ENCODE measurements at places on chromosomes 12 and 14.

GRCh38 chr14:89331398-89331797 is 85.6 kb downstream of the FOXN3 start:
- no peak for DNase-seq

DNA sequence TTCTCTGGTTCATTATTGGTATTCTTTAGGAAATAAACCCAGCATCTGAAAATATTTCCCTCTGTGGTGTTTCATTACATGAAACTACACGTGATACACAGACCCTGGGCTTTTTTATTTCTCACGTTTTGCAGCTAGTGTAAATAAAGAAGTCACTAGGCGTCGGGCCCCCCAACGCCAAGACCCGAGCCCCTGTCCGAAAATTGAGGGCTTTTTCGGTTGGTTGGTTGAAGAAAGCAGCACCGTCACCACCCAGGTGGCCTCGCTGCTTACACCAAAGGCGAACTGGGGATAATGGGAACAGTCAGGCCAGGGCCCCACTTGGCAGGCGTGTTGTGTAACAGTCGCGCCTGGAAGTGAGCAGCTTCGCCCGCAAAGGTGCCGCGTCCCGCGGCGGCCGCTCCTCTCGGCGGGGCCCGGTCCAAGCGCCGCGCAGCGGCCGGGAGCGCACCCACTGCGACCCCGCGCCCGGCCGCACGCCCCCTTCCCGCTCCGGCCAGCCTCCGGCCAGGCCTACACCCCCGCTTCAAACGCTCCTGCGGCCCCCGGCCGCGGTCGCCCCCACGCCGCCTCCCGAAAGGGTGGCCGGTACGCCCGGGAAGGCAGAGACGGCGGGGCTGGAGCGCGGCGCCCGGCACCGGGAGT is 1.2 kb downstream of the DUSP16 start:
- peak; percentile 56 for DNase-seq

DNA sequence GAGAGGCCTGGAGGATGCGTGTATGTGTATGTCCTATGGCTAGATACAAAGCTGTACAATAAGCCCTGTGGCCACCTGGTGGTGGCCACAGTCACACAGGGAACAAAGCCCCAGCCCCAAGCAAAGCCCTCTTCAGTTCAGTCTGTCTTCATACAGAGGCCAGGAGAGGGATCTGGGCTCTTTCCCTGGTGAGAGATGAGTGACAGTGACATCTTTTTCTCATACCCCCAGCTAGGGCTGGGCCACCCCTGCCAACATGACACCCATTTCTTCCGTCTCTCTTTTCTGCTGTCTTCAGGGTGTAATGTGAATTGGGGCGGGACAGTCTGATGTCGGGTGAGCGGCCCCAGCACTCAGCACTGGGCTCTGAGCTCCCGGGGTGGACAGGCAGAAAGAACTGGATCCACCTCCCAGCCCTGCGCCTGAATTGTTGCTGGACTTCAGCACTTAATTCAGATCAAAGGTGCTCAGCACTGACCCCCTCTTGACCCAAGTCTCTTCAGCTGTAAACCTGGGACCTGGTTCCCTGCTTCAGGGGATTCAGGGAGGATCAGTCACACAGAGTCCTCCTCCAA is 59.8 kb downstream of the SERPINA3 start:
- DNase-seq, result no peak

- no peak for DNase-seq
Observed at GRCh38 chr12:23704992-23705943, 244.2 kb downstream of the SOX5 start.

DNA sequence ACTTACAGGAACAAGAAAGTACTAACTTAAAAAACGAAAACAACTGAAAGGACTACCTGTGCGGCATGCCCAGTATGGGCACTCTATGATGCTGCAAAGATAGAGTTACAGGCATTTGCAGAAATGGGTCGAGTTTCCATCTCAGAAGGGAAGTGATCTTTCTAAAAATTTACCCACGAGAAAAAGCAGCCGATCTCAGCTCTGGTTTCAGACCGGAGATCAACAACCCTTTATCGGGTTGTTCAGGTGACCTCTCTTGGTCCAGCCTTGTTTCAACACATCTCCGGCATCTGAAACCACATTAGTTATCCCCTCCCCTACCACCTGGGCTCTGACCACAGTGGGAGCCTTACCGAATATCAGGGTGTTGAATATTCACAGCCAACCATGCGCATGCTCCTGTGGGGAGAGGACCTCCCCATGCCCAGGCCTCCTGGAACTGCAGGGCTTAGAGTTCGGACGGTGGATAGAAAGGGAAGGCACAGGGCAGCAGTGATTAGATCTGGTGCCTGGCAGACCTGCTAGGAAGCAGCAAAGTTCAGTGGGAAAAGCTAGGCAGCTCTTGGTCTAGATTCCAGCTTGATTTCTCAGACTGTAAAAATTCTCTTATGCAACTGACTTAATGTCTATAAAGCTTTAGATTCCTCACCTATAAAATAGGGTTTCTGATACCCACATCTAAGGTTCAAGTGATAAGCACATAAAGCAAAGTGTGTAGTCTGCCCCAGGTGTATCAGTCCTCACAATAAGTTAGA is 906.0 kb downstream of the VRK1 start:
- no peak for DNase-seq

- DNase-seq, result no peak
Observed at GRCh38 chr14:79057333-79057732, 887.2 kb downstream of the NRXN3 start.

DNA sequence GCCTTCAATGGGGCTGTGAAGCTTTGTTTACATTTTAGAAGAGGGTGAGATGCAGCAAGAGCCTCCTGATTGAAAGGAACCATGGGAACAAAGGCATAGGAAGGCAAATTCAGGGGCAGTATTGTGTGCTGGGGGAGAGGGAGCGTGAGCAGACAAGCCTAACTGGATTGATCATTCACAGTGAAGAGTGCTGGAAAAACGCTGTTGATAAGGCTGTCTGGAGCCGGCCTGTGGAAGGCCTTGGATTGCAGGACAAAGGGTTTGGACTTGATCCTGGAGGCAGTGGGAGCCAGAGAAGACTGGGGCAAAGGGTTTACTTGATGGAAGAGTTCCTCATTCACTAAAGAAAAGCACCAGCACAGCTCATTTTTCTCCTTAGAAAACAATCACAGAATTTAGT is 160.5 kb downstream of the PAH start:
- no peak for DNase-seq

DNA sequence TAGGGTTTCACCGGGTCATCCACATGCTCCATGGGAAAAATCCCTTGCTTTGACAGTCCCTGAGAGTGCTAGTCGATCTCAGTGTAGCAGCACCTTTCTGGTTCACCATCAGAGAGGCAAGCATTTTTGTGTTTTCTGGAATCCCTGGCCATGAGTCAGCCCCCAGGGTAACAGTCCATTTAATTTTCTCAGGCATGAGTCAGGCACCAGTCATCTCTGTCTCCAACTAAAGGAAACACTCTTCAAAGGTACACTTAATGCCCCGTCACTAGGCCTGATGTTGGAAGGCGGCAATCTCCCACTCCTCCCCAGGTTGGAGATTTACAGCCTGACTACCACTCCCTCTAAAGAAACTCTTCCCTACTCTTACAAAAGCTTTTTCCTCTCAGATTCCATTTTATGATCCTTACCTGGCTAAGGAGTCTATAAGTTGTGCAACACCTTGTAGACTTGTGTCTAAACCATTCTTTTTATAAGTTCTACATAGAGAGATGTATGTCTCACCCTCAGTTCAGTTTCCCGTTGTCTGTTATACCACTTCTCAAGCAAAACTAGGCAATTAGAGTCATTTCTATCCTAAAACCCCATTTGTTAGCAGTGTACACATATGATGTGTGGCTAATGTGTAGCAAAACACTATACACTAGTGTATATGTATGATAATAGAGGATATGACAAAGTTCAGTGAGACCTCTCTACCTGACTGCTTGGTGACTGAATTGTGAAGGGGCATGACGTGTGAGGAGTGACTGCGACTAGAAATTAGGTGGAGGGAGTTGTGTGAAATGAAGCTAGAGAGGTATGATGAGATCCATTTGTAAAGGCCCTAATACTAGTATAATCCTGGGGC is 24.6 kb downstream of the TMEM19 start:
- no peak for DNase-seq

- DNase-seq, result no peak
Observed at GRCh38 chr12:107732365-107732764, 28.6 kb downstream of the PRDM4 start.

DNA sequence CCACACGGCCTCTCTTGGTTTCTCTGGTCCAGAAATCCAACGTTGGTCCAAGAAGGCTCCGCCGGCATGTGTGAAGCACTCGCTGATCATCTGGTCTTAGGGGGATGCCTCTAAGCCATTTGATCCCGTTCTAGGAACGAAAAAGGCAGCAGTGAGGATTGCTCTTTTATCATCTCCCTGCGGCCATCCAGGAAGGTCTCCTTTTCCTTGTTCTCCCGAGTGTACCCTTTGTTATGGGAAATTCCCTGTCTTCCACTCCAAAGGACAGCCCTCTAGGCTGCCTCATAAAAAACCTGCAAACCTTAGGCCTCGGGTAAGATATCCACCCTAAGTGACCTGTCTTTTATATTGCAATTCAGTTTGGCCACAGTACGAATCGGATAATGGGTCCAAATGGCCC is 85.8 kb downstream of the TMTC3 start:
- no peak for DNase-seq

- DNase-seq, result no peak
Observed at GRCh38 chr12:130955238-130955816, 1.6 kb downstream of the ADGRD1 start.

- peak; percentile 50 for DNase-seq
Observed at GRCh38 chr12:111170543-111170942, 198.4 kb downstream of the PHETA1 start.

GRCh38 chr14:63624203-63624602 is 17.5 kb downstream of the WDR89 start:
- DNase-seq, result no peak

DNA sequence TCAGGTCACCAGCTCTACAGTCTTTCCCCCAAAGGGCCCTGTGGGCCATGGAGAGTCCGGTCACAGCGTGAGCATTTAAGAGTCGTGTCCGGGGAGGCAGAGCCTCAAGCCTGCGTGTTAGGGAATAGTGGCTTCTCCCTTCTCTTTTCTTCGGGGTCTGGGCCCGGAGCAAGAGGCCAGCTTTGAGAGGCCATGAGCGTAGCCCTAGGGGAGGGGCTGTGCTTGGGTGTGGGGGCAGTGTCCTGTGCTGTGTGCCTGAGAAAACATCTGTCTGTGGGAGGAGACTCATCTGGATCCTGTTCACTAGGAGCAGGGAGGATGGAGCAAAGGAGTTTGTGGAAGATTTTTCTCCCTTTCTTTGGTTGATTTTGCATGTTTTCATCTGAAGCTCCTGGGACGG is 5.3 kb downstream of the LRP1-AS start:
- no peak for DNase-seq

- DNase-seq, result no peak
Observed at GRCh38 chr14:60561845-60562746, 53.1 kb downstream of the SIX6 start.

GRCh38 chr12:47762850-47763465 is 4.3 kb upstream of the RAPGEF3 start:
- no peak for DNase-seq

DNA sequence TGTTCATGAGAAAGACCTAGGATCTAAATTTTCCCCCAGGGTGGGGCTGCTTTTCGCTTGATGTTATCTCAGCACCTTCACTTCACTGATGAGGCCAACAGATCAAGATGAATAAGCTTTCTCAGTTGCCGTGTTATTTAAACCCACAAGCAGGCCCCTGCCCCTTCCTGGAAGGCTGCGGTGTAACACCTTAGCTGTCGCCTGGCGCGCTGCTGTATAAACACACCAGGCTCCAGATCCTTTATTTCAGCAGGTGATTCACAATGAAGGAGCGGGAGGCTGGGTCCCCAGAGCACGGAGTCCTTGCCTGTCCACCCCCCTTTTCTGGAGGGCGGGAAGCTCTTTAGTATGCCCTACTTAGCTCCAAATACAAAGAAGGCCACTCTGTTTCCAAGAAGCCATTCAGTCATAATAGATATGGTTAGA is 515.4 kb downstream of the FUT8 start:
- DNase-seq, result peak; percentile 67

GRCh38 chr12:53938326-53939140 is at the start of gene HOXC13:
TSS of gene HOXC13 (plus strand) at chr12:53938831. CDS start at chr12:53938907, 76 bp downstream.
- peak; percentile 22 for DNase-seq

DNA sequence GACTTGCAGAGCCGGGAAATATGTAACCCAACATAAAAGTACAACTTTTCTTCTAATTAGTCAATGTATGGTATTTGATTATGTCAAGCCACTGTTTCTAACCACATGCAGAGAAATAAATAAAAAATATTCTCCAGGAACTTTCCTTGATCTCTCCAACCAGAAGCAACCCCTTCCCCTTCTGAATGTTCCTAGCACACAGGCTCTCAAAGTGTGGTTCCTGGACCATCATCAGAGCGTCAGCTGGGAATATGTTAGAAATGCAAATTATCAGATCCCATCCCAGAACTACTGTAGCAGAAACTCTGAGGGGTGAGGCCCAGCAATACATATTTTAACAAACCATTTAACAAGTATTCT is 21.0 kb upstream of the ITPR2 start:
- no peak for DNase-seq

GRCh38 chr12:30969606-30970395 is 43.3 kb downstream of the TSPAN11 start:
- no peak for DNase-seq

GRCh38 chr14:101075025-101075800 is 171.7 kb upstream of the RTL1 start:
- no peak for DNase-seq

- no peak for DNase-seq
Observed at GRCh38 chr14:67765192-67765834, 51.1 kb downstream of the ZFYVE26 start.

GRCh38 chr14:64217308-64217707 is 76.9 kb downstream of the ESR2 start:
- DNase-seq, result no peak

Measured in CD4-positive, alpha-beta T cell treated with Interferon gamma for 1 hour (primary cell).